D721Med (cell line): ENCODE measurements at places on chromosomes 2 and 18.

DNA sequence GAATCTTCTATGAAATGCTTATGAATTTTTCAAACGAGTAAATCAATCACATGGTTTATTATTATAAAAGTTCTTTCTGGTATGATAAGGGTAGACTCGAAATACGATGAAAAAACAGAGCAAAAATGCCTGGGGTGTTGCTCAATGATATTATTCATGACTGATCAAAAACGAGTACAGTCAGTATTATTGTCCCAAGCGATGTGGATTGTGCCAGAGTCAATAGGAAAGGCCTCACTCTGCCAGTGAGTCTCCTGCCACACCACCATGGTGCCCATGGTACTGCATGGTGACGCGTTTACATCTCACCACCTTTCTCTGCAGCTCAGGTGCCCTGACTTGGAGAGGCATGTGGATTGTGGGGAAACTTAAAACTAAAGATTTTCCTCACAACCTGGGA lies 58.5 kb downstream of the KCTD1 start:
- no peak for DNase-seq

DNA sequence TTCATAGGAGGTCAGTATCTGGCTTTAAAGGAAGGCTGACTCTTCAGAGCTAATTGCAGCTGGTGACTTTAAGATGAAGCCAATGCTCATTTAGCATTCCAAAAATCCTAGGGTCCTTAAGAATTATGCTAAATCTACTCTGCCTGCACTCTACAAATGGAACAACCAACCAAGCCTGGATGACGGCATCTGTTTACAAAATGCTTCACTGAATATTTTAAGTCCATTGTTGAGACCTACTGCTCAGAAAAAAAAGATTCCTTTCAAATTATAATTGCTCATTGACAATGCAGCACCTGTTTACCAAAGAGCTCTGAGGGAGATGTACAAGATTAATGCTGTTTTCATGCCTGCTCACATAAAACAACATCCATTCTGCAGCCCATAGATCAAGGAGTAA lies 31.4 kb downstream of the YWHAQ start:
- no peak for DNase-seq

DNA sequence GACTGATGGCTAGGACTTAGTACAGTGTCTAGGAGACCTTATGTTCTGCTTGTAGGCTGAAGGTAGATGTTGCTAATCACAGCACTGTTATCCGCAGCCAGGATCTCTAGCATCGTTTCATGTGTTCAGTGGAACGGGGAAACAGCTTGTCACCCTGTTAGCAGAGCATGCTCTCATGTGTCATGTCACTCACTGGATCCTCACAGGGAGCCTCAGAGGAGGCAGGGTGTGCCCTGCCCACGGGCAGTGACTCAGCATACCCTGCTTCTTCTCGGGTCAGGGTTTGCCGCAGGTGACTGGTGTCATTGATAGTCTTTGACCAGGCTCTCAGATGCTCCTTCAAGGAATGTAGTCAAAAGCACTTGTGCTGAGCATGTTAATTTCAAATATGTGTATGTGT lies 44.4 kb downstream of the RPIA start:
- DNase-seq = no peak

- no peak for DNase-seq
Measured at GRCh38 chr2:24174851-24175277, at the start of gene FAM228A. Gene FAM228A, plus strand, starts transcription at chr2:24175053. Its CDS starts 428 bp downstream, at chr2:24175481.

- no peak for DNase-seq
Measured at GRCh38 chr18:1982056-1982455, 589.2 kb downstream of the METTL4 start.

GRCh38 chr2:62527478-62528210 lies 21.6 kb upstream of the TMEM17 start:
- DNase-seq = no peak

DNA sequence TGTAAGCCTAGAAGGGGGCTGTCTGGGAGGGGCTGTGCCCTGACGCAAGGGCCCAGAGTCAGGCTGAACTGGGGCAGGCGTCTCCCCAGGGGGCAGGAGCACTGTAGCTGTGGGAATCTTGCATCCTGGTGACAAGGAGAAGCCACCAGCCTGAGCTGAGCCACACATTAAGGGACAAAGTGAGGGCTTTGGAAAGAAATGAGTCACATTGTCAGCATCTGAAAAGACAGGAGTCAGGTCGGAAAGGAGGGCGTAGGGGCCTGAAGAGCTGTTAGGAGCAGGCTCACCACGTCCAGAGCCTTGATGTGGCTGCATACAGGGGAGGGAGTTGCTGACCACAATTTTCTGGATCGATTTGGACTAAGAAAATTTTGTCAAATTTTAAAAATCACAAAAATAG lies 298.6 kb downstream of the CYP26B1 start:
- DNase-seq = no peak

- no peak for DNase-seq
Measured at GRCh38 chr2:3944071-3944470, 240.7 kb downstream of the DCDC2C start.

DNA sequence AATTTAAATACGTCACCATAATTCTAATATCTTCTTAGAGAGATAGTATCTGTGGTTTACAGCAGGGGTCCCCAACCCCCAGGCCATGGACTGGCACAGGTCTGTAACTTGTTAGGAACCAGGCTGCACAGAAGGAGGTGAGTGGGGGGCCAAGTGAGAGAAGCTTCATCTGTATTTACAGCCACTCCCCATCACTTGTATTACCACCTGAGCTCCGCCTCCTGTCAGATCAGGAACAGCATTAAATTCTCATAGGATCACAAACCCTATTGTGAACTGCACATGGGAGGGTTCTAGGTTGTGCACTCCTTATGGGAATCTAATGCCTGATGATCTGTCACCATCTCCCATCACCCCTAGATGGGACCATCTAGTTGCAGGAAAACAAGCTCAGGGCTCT lies 282.6 kb downstream of the ICOS start:
- DNase-seq = no peak

DNA sequence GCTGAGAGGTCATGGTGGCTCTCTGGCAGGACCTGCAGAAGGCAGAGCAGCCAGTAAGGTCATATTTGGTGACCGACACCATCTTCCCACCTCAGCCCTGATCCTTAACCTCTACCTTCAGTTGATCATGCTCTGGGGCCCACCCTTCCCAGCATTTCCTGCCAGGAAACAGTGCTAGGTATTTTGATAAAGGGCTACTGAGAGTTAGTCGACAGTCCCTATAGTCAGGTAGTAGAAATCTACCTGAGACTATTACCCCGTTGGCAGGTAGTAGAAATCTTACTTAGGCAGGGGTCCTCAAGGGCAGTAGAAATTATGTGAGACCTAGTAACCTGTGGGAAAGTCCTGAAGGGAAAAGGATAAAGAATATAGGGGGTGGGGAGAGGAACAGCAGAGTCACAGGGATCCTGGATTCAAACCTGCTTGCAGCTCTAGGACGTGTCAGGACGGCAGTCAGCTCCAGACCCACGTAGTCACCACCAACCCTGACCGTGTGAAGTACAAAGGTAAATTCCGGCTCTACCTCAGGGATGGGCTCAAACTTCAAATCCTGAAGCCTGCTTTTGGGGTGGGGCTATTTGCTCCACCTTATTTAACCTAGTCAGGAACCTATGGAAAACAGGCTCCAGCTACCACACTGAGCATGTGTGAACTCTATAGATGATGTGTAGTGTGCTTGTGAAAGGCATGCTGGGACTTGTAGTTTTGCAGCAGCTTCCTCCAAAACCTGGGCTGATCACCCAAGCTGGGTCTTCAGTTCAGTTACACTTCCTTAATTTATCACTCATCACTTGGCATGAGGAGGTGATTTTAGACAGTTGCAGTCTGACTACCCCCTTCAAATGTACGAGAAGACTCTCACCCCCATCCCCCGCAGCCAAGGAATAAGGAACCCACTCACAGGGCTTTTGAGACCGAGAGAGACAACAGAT lies at the start of gene DQX1:
DQX1 (minus strand) TSS at position 515 of the 932 bp plus-strand sequence; CDS start at position 13, 502 bp downstream.
- peak; percentile 55 for DNase-seq

GRCh38 chr2:168767258-168767657 lies 35.2 kb upstream of the NOSTRIN start:
- no peak for DNase-seq

- peak; percentile 31 for DNase-seq
Measured at GRCh38 chr2:88159955-88160415, 10.2 kb upstream of the THNSL2 start.

DNA sequence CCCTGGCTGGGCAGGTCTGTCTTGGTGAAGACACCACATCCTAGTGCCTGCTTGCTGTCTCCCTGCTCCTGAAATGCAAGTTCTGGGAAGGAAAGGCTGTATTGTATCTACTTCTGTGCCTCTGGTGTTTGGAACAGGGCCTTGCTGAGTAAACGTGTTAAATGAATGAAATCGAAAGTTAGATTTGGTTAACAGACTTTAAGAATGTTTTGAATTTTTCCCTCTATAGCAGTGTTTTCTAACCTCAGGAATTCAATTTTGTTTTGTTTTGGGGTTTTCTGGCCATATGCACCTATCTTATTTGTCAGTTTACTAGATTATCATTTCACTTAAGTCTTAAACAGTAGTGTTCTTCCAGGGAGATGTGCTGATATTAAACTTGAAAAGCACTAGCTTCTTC lies 20.7 kb downstream of the FARP2 start:
- no peak for DNase-seq

GRCh38 chr18:39591649-39592048 lies 2026.1 kb upstream of the CELF4 start:
- DNase-seq = no peak

- DNase-seq = no peak
Measured at GRCh38 chr2:160425434-160426151, 68.0 kb downstream of the RBMS1 start.

DNA sequence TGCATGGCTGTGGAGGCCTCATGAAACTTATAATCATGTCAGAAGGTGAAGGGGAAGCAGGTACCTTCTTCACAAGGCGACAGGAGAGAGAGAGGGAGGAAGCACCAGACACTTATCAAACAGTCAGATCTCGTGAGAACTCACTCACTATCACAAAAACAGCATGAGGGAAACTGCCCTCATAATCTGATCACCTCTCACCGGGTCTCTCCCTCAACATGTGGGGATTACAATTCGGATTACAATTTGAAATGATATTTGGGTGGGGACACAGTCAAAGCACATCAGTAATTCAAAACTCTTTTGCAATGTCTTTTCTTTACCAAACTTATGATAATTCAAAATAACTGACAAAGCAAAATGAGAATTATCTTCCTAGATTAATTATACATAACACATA lies 8.5 kb upstream of the CCDC68 start:
- DNase-seq = no peak

DNA sequence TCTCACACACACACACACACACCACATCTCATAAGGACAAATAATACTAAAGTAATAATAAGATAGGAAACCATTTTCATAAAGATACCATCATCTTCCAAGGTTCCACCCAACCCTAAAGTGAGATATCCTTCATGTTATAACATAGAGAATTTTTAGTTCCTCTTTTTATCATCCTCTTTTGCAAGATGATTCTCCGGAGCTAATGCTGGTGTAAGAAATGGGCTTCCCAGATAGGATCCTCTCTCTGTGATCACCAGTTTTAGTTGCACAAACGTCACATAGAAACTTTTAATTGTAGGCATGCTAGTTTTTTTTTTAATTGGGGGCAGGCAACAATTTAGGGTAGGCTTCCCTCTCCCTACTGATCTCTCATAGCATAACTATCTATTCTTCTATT lies 49.6 kb downstream of the ARHGAP25 start:
- DNase-seq = no peak

DNA sequence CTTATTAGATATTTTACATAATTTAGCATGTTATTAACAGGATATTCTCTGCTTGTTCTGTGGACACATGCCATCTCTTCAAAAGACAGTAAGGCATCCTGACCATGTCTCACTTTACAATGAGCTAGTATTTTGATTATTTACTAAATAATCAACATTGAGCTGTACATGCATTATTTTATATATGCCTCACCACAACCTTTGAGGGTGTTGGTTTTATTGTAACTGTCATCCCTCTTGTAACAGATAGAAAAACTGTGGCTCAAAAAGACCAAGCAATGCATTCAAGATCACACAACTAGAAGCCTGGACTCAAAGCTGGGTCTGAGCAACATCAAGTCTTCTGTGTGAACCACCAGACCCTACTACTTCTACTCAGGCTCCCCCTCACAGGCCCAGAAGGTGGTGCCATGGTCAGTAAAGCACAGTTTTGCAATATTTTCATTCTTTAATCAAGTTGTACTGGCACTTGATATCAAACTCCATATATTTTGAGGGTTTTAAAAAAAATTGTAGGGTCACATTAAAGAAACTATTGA lies 105.1 kb upstream of the ARL5A start:
- no peak for DNase-seq

DNA sequence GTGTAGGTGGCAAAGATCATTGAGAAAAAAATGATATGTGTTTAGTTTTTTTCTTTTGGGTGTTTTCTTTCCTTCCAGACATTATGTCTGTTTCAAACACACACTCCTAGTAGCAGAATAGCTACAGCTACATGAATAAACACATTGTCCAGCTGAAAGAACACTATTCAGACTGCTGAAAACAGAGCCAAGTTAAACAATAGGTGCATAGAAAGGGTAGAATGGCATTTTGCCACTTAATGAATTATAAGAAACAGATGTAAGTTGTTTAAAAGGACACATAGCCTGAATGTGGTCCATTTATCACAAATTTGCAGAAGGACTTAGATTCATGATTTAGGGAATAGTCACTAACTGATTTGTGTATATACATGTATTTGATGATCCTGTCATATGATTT lies 20.1 kb downstream of the CTLA4 start:
- no peak for DNase-seq

GRCh38 chr2:174217869-174218268 lies 30.5 kb downstream of the OLA1 start:
- DNase-seq = no peak

GRCh38 chr2:233371641-233372040 lies 17.3 kb downstream of the DGKD start:
- no peak for DNase-seq

DNA sequence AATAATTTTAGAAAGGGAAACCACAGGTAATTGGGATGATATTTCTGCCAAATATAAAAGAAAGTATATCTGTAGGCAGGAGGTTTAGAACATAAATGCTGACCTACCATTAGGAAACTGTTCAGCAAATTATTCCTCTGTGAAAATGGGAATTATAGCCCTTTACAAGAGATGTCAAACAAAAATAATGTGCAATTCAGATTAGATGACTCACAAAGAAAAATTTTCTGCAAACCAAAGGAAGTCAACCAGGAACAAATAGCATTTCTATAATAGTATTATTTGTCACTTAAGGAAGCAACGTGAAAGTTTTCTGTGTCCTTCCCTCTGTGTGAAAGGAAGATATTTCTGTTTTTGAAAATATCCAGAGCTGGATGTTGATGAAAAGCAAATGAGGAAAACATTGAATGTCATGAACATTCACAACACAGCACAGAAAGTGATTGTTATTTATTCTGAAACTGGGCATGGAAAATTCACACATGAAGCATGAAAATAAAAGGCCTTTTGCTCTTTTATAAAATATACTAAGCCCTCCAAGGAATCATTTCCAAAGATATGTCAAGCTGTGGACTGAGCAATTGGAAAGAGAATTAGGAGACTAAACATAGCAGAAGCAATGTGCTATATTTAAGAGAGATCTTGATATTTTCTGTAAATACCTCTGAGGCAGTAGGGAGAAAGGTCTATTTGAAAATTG lies 57.9 kb upstream of the SPHKAP start:
- DNase-seq = no peak

- DNase-seq = no peak
Measured at GRCh38 chr2:3043726-3044125, 333.9 kb downstream of the EIPR1 start.
